ENCODE measurements at places on chromosomes 16 and 17. TPM values are rescaled to one million over a fixed set of nuclear protein-coding genes. Genes with fewer than 3 reads are reported as not detected.
A peak's percentile ranks its signal among the peaks of the same experiment; 100 is the strongest.

PARD6A gene
- 30.0 TPM for total RNA-seq

CALB2 gene
- 3.6 TPM for total RNA-seq

SLC38A8 gene
- 0.43 TPM for total RNA-seq

ASPHD1 gene
- total RNA-seq, result 6.2 TPM

ORAI3 gene
- total RNA-seq, result 68.6 TPM

MPV17L gene
- 9.5 TPM for total RNA-seq

NEUROD2 gene
- not detected for total RNA-seq

DNA sequence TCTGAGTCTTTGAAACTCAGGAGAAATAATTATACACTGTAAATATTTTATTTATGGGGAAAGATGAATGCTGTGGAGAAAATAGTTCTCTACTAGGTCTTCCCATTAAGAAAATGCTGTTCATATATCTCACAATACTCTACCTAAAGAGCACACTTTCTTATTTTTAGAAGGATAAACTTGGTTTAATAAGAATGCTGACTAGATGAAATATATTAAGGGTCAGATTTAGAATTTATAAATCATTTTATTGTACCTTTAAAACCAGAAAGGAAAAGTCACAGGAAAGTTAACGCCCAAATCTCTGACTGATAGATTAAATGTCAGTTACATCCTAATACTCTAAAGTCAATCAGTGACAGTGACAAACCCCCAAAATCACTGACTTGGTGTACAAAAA, 48.7 kb downstream of the SLC6A4 start:
- H3K4me3 ChIP-seq, result no peak overlapping the region
- no peaks in the 10 kb centered on the region for H3K4me1 ChIP-seq
- H3K27ac ChIP-seq, result no peak overlapping the region

DNA sequence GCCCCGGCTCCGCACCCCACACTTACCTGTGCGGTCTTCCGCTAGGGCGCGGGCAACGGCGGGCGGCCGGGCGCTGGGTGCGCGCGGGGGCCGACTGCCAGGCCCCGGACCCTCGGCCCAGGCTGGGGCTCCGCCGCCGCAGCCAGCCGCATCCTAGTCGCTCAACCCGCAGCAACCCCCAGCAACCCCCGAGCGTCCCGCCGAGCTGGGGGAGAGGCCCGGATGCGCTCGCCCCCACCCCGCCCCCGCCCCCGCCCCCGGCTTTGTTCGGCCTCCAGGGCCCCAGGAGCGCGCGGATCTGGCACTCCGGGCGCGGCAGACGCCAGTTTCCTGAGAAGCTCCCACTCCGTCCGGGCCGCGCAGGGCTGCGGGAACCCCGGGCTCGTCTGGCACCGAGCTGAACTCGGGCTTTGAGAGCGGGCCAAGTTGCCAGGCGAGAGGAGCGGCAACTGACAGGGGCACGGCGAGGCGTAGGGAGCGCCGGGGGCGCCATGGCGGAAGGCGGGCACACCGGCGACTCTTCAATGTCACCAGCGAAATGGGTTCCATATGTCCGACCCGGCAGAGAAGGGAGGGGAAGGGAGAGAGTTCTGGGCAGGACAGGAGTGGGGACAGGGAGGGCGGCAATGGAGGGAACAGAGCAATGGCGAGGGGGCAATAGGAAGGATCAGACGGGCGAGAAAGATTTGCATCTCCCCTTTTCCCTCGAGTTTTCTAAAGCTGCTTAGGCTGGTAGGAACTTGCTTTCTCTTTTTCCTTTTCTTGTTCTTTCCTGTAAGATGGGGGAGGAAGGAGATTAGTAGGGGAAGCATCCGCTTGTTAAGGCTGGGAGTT, 13.7 kb downstream of the HOXB4 start:
- no peaks in the 10 kb centered on the region for H3K27me3 ChIP-seq
- DNase-seq, result no peak
- H3K36me3 ChIP-seq, result no peaks in the 10 kb centered on the region
- H3K27ac ChIP-seq, result no peak overlapping the region
- H3K4me3 ChIP-seq, result peak overlapping the region; percentile 50

DNA sequence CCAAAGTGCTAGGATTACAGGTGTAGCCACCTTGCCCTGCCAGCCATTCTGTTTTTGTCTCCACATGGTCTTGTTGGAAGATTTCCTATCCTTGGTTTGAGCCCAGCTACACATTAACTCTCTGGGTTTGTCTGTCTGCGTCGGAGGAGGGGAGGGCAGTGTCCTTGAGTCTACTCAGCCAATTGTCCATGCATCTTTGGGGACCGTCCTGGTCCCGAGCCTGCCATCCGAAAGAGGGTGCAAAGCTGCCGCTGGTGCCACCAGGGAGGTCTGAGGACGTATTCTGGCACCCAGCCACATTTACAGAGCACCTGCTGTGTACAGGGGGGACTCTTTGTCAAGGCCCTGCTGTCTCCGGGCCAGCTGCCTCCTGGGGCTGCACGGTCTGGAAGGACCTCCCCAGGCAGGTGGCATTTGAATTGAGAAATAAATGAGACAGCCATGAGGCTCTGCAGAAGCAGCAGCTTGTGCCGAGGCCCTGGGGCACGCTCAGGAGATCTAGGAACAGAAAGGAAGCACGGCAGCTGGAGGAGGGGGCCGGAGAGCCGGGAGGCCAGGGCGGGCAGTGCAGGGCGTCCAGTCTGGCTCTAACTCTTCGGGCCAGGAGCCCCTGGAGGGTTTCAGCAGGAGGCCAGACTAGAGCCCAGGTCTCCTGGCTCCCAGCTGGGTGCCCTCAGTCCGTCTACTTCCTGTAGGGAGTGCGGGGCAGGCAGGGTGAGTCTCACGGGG, 1.5 kb downstream of the CYBA start:
- H3K4me3 ChIP-seq, result no peak overlapping the region
- no peaks in the 10 kb centered on the region for H3K27me3 ChIP-seq
- H3K4me1 ChIP-seq, result peaks cover 5% of the 10 kb centered on the region
- no peak overlapping the region for H3K27ac ChIP-seq
- no peak for DNase-seq
- H3K36me3 ChIP-seq, result no peaks in the 10 kb centered on the region

DNA sequence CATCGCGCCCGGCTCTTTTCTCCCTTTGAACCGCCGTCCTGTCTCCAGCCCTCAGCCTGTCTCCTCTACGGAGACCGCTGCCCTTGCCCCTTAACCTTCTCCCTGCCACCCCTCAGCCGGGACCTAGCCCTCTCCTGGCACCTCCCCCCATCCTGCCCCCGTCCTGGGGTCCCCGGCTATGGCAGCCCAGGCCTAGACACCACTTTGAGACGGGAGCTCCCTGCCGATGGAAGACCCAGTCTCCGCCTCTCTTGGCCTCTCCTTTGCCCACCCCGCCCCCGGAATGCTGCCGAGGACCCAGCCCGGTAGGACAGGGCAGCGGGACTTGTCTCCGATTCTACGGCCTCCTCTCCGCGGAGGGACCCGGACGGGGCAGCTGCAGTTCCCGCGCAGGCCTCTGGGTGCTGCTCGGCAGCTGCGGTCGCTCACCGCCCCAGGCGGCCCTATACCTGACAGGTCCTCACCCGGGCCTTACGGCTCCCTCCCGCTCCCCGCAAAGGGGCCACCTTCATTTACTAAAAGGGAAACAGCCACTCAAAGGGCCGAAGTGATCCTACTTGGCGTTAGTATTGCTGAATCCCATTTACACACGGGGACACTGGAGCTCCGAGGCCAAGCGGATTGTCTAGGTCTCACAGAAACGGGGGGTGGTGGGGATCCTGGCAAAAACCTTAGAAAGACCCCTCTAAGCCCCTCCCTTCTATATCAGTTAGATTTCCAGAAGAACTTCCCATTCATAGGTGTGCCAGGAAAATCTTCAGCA, 32.6 kb upstream of the TAC4 start:
- H3K27me3 ChIP-seq, result no peaks in the 10 kb centered on the region
- no peak overlapping the region for H3K27ac ChIP-seq
- H3K4me1 ChIP-seq, result no peaks in the 10 kb centered on the region
- DNase-seq, result peak; percentile 83
- H3K4me3 ChIP-seq, result peak overlapping the region; percentile 12

- H3K27me3 ChIP-seq, result no peaks in the 10 kb centered on the region
- H3K36me3 ChIP-seq, result no peaks in the 10 kb centered on the region
- H3K27ac ChIP-seq, result no peak overlapping the region
- no peak overlapping the region for H3K4me3 ChIP-seq
- DNase-seq, result no peak
Observed at GRCh38 chr16:89798832-89799370, 17.5 kb downstream of the FANCA start.

GRCh38 chr16:1877089-1877488, 5.1 kb upstream of the MEIOB start:
- H3K4me1 ChIP-seq, result no peaks in the 10 kb centered on the region
- no peak overlapping the region for H3K27ac ChIP-seq
- DNase-seq, result no peak
- no peaks in the 10 kb centered on the region for H3K27me3 ChIP-seq
- no peak overlapping the region for H3K4me3 ChIP-seq
- H3K36me3 ChIP-seq, result no peaks in the 10 kb centered on the region

GRCh38 chr17:66889480-66890230, 54.7 kb downstream of the CACNG5 start:
- H3K27ac ChIP-seq, result no peak overlapping the region
- H3K4me1 ChIP-seq, result no peaks in the 10 kb centered on the region
- DNase-seq, result no peak
- H3K36me3 ChIP-seq, result no peaks in the 10 kb centered on the region
- H3K4me3 ChIP-seq, result no peak overlapping the region

DNA sequence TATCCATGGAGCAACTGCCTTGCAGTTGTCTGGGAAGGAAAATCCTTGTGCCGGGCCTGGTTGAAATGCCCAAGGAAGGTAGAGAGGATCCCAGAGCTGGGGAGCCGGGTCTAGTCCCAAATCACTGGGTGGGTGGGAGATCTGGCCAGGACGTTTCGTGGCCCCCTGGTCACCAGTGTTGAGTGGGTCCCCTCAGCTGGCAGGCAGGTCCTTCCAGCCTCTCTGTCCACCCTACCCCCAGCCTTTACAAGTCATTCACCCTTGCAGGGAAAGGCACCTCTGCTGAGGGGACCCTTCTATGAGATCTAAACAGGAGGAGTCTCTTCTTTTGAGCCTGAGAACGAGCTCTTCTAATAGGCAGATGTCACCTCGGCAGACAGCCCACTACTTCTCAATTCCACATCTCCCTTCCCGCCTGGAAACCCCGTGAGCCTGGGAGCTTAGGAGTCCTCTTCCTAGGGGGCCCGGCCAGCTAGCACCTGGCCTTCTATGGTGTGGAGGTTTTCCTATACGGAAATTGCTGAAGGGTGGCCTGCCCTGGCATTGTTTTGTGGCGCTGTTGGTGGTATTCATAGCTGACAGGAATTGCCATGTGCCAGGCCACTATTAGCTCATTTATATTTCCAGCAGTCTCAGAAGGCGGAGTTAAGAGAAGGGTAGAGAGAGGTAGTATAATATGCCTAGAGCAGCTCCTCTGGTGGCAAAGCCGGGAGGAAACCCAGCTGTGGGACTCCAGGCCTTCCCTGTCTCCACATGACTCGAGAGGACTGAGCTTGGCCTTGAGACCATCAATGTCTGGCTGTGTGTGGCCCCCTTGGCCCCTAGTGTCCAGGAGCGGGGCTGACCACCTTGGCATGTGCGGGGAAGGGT, 13.3 kb downstream of the MPRIP start:
- H3K27ac ChIP-seq, result peak overlapping the region; percentile 4
- H3K27me3 ChIP-seq, result no peaks in the 10 kb centered on the region
- H3K4me1 ChIP-seq, result peaks cover 32% of the 10 kb centered on the region
- DNase-seq, result no peak

DNA sequence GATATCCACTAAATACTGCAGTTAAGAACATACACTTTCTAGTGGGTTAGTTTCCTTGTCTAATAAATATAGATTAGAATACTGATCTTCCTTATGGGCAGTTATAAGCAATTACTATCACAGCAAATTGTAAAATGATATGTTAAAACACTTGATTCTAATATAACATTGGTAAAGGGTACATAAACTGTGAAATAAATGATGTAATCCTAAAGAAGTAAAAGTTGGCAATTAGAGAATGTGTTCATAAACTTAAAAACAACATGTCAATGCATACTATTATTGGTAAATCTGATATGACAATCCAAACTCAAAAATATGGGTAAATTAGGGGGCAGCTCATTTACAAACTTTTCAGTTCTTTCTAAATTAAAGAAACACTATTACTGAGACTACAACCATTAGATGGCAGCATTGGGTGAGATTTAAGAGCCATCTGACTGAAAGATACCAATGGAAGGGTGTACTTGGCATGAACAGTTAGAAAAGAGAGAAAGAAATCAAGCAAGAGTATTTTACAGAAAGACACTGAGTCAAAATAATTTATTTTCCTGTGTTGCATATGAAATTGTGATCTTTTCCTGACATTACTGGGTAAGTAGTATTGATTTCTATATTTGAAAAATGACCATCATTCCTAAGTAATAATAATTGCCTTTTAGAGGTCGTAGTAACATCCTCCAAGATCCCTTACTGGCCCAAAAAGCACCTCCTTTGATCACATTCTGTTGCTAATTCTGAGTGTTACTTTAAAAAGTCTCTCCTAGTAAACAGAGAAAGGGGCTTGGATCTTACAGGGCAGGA, 119.6 kb downstream of the SPAG9 start:
- H3K27me3 ChIP-seq, result no peaks in the 10 kb centered on the region
- H3K27ac ChIP-seq, result no peak overlapping the region
- H3K36me3 ChIP-seq, result no peaks in the 10 kb centered on the region

- no peak overlapping the region for H3K4me3 ChIP-seq
- DNase-seq, result no peak
- H3K27ac ChIP-seq, result no peak overlapping the region
- H3K27me3 ChIP-seq, result no peaks in the 10 kb centered on the region
Observed at GRCh38 chr16:4064950-4065352, 51.3 kb downstream of the ADCY9 start.

DNA sequence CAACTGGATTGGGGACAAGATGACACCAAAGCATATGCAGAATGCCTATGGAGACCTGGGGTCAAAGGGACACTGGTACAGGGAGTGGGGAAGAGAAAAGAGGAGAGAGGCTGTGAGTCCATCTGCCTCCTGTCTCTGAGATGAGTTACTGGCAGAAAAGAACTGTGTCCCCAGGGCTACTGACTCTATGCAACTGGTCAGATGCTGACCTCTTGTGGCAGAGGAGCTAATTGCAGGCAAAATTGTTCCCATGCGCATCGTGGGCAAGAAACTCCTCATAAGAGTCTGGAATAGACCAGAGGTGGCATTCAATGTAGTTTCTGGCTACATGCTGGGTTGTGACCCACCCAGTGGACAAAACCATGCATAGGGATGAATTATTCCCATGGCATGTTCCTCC, 26.1 kb upstream of the MLKL start:
- H3K36me3 ChIP-seq, result no peaks in the 10 kb centered on the region
- H3K4me1 ChIP-seq, result peaks cover 4% of the 10 kb centered on the region
- H3K27me3 ChIP-seq, result no peaks in the 10 kb centered on the region
- no peak overlapping the region for H3K27ac ChIP-seq
- no peak overlapping the region for H3K4me3 ChIP-seq

- no peak overlapping the region for H3K4me3 ChIP-seq
- peak overlapping the region; percentile 2 for H3K27ac ChIP-seq
Observed at GRCh38 chr16:74281300-74281699, 15.3 kb upstream of the PSMD7 start.

- H3K4me1 ChIP-seq, result peaks cover 19% of the 10 kb centered on the region
- no peak overlapping the region for H3K27ac ChIP-seq
- H3K36me3 ChIP-seq, result no peaks in the 10 kb centered on the region
- no peaks in the 10 kb centered on the region for H3K27me3 ChIP-seq
- DNase-seq, result no peak
Observed at GRCh38 chr17:73646409-73647300, 2.4 kb upstream of the SDK2 start.

- H3K27ac ChIP-seq, result no peak overlapping the region
- no peaks in the 10 kb centered on the region for H3K36me3 ChIP-seq
- H3K4me1 ChIP-seq, result no peaks in the 10 kb centered on the region
- no peak overlapping the region for H3K4me3 ChIP-seq
Observed at GRCh38 chr17:80882323-80882722, 109.3 kb upstream of the CHMP6 start.
